ENCODE measurements at places on chromosomes 2 and 18.

DNA sequence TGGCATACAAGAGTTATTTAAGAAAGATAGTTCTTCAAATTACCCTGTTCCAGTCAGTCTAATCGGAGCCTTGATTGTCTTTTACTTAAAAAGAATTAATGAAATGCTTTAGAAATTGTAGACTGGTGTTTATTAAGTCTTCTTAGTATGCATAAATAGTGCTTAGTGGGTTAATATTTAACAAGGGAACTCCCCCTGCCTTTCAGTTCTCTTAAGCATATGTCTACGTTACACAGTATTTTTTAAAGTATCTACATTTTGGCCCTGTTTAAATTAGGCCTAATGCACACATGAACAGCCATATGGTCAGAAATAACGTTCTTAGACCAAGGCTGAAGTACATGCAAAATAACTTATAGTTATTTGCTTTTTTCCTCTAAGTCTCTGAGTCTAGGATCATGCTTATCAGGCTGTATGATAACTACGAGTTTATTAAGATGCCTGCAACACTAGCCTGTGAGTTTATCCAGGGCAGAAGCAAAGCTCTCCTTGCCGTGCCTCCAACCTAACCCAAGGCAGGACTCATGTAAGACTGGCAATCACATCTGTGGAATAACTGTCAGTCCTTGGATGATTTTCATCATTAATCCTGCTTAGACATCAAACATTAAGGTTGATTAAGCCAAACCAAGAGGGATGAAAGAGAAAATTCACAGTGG lies 6.7 kb downstream of the BCL2 start:
- DNase-seq = no peak

DNA sequence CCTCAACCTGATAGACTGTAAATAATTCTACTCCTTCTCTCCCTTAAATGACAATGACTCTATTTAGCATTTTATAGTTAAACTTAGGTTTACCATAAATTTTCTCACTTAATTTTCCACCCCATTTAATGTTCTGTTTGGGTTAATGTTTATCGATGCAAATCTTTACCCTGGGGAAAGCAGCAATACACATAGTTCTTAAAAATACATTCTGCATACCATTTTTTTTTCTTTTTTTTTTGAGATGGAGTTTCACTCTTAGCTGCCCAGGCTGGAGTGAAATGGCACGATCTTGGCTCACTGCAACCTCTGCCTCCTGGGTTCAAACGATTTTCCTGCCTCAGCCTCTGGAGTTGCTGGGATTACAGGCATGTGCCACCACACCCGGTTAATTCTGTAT lies 14.0 kb downstream of the STAM2 start:
- DNase-seq = no peak

- no peak for DNase-seq
Measured at GRCh38 chr18:35641916-35642315, 60.4 kb downstream of the GALNT1 start.

DNA sequence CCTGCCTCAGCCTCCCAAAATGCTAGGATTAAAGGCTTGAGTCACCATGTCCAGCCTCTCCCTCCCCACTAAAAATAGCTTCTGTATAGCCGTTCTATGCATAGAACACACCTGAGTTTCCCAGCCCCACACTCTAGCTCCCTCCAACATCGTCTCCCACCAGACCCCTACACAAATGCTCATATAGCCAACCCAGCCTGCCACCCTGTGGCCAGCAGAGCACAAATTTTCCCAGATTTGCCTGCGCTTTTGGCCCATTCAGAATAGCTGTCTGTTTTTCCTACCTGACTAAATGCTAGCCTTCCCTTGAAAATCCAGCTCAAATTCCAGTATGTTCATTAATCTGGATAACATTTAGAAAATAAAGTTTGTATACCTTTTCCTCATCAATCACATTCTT lies 22.8 kb downstream of the TRABD2A start:
- no peak for DNase-seq

DNA sequence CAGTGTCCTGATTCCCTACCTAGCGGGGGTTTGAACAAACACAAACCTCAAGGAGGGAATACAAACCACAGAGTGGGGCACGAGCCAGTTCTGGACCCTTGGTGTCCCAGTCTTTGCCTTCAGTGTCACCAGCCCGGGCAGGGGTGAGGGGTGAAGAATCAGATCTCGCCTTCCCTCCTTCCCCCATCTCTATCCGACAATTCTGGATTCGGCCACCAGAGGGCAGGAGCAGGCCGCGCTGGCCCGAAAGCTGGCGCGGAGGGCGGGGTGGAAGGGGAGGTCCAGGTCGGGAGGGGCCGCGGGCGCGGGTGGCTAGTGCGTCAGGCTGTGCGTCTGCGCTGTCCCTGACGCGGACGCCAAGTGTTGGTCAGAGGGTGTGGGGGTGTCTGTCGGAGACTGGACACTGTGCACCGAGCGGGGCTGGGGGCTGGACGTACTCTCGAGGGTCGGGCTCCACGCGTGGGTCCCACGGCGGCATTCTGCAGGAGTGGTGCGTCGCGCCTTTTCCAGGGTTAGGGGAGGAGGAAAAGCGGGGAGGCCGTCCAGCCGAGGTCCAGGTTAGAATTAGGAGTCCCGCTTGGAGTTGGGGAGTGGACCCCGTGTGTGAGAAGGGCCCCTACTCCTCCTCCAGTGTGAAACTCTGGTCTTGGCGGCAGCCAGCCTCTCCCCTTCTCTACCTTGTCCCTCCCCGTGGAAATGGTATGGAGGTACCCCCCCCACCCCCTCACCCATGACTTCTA lies 2.9 kb upstream of the CRYBA2 start:
- peak; percentile 65 for DNase-seq

DNA sequence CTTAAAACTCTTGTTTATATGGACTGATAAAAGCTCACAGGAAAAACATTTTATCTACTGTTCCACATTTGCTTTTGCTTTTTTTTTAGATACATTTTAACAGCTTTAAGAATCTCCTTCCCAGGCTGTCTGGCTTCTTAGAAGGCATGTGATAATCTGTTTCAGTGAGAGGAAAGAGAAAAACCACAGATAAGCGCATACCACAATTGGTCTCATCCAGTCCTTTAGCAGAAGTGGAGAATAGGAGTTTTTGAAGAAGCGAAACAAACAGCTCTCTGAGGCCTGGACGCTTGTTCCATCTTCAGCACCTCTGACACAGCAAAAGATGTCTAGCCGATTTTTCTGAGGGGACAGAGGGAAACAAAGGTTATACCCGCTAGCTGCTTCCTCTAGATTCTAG lies 37.6 kb downstream of the RMC1 start:
- DNase-seq = no peak

GRCh38 chr2:127671557-127672302 lies 3.6 kb downstream of the LIMS2 start:
- DNase-seq = no peak

DNA sequence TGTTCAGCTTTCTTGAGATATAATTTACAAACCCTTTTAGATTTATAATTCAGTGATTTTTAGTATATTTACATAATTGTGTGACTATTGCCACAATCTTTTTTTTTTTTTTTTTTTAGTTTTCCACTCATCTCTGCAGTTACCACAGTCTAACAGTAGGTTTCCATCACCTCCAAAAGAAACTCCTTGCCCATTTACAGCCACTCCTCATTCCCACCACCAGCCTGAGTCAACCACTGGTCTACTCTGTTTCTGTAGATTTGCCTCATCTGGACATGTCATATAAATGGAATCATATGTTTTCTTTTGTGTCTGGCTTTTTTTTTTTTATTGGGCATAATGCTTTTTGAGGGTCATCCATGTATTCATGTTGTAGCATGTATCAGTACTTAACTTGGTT lies 16.1 kb downstream of the MTX2 start:
- DNase-seq = no peak

GRCh38 chr18:53937037-53937436 lies 287.4 kb downstream of the MBD2 start:
- DNase-seq = no peak

GRCh38 chr2:128234613-128235012 lies 84.1 kb downstream of the HS6ST1 start:
- no peak for DNase-seq

GRCh38 chr18:70354080-70354479 lies 65.2 kb downstream of the SOCS6 start:
- DNase-seq = no peak

GRCh38 chr2:217286833-217287232 lies 427.0 kb upstream of the TNP1 start:
- no peak for DNase-seq

GRCh38 chr2:171485116-171485515 lies 37.2 kb upstream of the CYBRD1 start:
- DNase-seq = no peak

- DNase-seq = no peak
Measured at GRCh38 chr2:215717501-215718381, 281.9 kb upstream of the FN1 start.

GRCh38 chr2:232959139-232959538 lies 53.9 kb downstream of the NGEF start:
- no peak for DNase-seq

- no peak for DNase-seq
Measured at GRCh38 chr2:180061085-180061484, 54.0 kb upstream of the CWC22 start.

- no peak for DNase-seq
Measured at GRCh38 chr2:138183705-138184104, 219.4 kb downstream of the HNMT start.

DNA sequence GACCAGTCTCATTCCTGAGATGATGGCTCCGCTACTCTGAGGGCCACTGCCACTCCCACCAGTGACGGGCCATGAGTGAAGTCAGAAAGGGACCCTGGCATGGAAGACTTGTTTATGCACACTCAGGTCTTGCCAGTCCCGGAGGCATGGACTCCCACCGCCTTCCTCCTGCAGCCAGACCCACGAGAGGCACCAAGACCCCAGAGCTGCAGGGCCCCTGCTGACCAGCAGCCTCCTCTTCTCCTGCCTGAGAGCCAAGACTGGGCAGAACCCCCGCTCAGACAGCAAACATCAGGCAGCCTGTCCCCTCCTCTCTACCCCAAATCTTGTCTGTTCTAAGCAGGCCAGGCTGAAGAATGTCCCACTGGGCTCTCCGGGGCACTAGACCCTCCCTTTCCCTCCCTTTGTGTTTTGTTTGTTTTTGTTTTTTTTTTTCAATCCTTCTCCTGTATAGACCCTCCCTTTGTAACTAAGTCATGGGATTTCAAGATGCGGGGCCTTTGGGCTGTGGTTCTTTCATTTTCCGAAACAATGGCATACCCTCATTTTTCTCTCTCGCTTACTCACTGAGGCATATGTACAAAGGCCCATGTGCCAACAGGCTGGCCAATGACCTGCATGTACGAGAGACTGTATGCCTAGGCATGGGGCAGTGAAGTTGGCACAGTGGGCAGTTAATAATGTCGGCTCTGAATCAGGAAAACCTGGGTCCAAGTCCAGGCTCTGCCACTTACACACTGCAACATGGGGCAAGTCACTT lies 24.3 kb upstream of the MAPRE3 start:
- no peak for DNase-seq

GRCh38 chr2:25606892-25607291 lies 66.5 kb downstream of the DTNB start:
- no peak for DNase-seq

DNA sequence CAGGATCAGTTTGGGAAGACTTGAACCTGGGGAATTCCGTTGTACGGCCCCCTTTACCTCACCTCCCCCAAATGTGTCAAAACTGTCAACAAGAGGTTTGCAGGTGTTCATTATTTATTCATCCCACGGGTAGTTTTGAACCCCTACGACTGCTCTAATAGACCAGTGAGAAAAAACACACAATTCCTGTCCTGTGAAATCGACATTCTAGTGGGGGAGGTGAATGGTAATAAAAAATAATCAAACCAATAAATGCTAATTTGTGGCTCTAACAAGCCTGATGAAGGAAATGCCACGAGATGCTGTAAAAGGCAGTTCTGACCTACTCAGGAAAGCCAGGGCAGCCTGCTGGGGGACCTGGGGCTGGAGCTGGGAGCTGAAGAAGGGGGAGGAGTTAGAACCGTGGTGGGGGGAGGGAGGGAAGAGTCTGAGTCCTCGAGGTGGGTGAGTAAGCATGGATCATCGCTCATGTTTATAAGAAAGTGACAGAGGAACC lies 463 bp upstream of the DNAJB2 start:
- DNase-seq = no peak

DNA sequence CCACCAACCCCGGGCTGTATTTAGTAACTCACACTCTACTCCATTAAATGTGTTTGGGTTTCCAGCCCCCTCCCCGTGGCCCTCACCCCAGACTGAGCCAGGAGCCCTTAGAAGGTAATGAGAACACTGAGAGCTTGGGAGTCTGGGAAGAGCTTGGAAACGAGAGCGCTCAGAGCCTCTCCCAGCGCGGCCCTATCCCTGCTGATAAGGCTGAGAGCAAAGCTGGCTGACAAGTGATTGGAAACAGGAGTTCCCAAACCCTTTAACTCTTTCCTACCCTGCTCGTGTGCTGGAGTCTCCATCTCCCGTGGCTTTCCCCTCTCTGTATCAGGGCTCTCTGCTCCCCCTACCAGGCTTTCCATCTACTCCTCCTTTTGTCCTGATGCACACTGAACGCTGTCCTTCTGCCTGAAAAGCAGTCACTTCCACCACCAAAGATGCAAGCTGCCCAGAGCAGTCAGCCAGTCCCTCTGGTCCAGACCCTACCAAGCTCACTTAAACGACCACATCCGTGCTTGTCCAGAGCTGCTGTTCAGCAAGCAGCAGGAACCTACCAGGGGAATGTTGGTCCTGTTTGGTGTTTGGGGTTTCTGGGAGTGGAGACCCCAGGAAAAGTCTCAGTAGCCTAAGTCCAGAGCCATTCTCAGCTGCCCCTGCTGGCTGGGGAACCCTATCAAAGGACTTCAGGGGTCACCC lies 100.0 kb upstream of the PKDCC start:
- DNase-seq = no peak

- no peak for DNase-seq
Measured at GRCh38 chr18:75544051-75544481, 116.6 kb upstream of the SMIM21 start.

DNA sequence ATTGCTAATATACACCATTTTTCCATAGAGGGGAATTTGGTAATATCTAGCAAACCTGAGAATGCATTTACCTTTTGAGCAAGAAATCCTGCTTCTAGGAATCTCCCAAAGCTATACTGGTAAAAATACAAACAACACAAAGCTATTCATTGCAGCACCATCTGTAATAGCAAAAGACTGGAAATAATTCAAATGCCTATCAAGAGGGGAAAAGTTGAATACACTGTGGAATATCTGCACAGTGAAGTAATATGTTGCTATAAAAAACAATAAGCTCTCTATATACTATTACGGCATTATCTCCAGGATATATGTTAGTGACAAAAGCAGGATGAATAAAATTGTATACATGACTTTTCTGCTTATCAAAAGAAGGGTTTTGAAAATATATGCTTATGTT lies 112.3 kb upstream of the CHAC2 start:
- no peak for DNase-seq

- DNase-seq = no peak
Measured at GRCh38 chr2:16817305-16818202, 151.9 kb upstream of the CYRIA start.

Measured in activated CD4-positive, CD25-positive, alpha-beta regulatory T cell (primary cell).